ENCODE measurements at places on chromosomes 3 and 15. TPM values are rescaled to one million over a fixed set of nuclear protein-coding genes. Genes with fewer than 3 reads are reported as not detected.

DNA sequence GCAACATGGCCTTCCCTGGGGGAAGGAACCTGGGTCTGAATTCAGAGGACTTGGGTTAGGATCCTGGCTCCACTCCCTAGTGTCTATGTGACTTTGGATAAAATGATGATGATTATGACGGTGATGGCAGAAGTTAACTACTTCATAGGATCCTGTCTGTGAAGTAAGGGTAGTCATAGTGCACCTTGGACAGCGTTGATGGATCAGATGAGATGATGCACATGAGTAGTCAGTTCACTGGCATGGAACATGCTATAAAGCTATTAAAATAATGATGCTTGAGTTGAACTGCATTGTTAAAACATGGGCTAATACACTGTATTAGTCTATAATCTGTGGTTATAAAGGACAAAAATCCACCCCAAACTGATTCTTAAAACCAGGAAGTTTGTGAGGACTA, 62.0 kb downstream of the EEFSEC start:
- no peak for DNase-seq

DNA sequence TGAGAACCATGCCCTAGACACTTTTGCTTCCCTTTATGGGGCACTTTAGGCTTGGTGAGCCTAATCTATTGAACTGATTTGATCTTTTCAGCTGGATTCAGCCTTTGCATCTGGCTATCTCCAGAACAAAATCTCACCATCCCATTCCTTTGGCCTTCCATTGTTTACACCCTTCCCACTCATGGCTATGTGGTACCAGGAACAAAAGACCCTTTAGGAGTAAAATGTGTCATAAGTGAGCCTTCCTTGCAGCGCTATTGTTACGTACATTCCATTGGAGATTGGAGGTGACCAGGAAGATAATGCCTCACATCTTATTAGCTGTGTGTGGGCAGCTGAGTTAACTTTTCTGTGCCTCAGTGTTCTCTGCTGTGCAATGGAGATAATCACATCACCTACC, 188.4 kb downstream of the SATB1 start:
- DNase-seq = no peak

GRCh38 chr15:59203008-59203407, 3.6 kb upstream of the LDHAL6B start:
- no peak for DNase-seq

DNA sequence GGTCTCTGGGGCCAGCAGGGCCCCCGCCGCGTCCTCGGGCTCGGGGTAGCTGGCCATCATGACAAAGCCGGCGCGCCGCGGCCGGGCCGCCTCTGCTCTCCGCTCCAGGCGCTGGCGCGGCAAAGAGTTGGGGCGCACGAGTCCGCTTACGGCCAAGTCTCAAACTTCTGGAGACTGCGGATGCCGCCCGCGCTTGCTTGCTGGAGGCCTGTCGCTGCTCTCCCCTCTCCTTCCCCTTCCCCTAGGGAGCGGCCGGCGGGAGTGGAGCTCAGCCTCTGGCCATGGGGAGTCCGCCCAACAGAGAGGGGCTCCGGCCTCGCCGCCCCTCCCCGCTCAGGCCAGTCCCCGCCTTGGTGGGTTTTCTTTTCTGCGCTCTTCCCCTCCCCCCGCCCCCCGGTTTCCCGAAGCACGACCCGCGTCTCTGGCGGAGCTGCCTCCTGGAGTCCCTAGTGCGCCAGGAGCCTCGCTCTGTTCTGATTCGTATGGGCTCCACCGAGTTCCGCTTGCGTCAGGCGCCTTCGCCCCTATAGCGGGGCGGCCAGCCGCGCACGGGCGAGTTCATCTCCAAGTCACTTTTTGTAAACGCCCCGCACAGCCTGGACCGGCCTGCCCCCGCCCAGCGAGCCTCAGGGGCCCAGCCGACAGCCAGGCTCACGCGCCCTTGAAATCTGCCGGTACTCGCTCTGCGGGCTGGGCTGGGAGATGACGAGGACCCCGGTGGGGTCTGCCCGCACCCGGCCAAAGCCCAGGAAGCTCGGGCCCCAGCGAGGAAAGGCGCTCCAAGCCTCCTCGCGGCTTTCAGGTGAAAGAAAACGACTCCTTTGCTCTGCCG, at the start of the genes FOXL2 and FOXL2NB:
TSS of gene FOXL2 (minus strand) at position 475 of the 832 bp plus-strand sequence. CDS start at position 60, 415 bp downstream.
TSS of gene FOXL2NB (plus strand) at position 555 of the 832 bp plus-strand sequence. CDS start at position 703, 148 bp downstream.
- DNase-seq = peak; percentile 35

DNA sequence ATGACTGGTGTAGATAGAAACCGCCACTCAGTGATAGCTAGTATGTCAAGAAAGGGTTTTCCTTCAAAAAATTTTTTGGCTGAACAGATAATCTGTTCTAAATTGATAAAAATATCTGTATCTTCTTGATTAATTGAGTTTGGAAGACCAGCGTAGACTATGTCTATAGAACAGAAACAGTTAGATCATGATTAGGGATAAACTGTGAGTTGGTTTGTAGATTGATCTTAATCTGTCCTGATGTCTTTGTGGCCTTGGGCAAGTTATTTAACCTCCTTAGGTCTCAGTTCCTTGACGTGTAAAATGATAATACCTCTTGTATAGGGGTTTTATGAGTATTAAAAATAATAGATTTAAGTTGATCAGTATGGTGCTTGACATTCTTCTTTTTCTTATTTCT, 4.7 kb downstream of the NFKBIZ start:
- DNase-seq = no peak

DNA sequence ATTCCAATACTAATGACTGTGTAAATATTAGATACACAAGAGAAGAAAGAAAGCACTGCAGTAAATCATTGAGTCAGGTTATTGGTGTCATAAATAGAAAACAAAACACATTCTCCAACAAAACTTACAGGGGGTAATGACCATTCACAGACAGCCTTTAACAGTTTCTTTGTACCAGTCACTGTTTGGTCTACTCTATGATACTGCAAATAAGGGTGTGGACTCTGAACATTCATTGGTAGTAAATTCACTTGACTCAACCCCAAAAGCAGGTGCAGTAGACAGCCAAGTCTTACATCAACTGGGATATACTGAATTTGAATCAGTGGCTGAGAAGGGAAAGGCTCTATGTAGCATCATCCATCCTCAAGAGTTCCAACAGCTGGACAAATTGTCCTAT, 463.5 kb downstream of the FOXP1 start:
- no peak for DNase-seq

GRCh38 chr15:45862034-45862433, 227.2 kb downstream of the SQOR start:
- DNase-seq = no peak

DNA sequence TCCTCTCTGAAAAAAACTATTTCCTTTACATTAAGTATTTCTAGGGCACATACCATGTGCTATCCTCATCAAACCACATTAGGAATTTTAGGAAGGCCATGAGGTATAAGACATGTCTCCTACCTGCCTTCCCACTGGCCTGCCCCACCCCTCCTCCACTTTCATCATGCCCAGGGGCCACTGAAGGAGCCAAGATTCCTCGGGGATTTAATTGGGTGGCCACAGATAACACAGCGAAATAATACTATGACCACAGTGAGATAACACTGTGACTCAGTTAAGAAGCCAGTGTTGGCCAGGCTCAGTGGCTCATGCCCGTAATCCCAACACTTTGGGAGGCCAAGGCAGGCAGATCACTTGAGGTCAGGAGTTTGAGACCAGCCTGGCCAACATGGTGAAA, 9.8 kb upstream of the BMF start:
- DNase-seq = no peak

- DNase-seq = no peak
Measured at GRCh38 chr3:17478673-17479072, 263.8 kb downstream of the TBC1D5 start.

DNA sequence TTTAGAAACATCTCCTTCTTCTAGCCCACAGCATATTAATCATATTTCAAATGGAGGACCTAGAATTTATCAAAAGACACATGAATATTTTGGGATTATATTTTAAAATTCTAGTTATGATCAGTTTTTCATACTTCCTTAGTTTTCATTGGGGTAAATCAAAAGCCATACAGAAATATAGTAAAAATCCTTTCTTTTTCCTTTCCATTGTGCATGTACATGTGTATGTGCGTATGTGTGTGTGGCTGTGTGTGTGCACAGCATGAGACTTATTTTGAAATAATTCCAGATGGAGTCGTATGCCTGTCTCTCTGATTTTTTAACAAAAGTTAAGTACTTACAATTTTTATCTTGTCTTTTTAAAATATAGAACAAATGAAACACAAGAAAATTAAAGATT, 94.5 kb downstream of the ARPP21 start:
- DNase-seq = no peak

DNA sequence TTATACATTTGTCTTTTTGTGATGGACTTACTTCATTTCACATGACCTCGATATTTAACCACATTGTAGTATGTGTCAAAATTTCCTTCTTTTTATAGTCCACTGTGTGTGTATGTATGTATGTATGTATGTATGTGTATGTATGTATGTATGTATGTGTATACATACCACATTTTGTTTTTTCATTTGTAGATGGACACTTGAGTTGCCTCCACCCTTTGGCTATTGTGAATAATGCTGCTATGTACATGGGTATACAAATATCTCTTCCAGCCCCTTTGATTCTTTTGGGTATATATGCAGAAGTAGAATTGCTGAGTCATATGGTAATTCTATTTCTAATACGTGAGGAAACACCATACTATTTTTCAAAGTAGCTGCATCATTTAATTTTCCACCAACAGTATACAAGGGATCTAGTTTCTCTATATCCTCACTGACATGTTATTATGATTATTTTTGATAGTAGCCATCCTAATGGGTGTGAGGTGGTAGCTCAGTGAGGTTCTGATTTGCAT, 228.2 kb downstream of the OPA1 start:
- no peak for DNase-seq

GRCh38 chr3:76646921-76647562, 392.9 kb upstream of the ROBO2 start:
- no peak for DNase-seq

GRCh38 chr15:29103824-29104565, 165.6 kb downstream of the NSMCE3 start:
- DNase-seq = no peak

- DNase-seq = no peak
Measured at GRCh38 chr15:91941871-91942658, 88.6 kb downstream of the SLCO3A1 start.

DNA sequence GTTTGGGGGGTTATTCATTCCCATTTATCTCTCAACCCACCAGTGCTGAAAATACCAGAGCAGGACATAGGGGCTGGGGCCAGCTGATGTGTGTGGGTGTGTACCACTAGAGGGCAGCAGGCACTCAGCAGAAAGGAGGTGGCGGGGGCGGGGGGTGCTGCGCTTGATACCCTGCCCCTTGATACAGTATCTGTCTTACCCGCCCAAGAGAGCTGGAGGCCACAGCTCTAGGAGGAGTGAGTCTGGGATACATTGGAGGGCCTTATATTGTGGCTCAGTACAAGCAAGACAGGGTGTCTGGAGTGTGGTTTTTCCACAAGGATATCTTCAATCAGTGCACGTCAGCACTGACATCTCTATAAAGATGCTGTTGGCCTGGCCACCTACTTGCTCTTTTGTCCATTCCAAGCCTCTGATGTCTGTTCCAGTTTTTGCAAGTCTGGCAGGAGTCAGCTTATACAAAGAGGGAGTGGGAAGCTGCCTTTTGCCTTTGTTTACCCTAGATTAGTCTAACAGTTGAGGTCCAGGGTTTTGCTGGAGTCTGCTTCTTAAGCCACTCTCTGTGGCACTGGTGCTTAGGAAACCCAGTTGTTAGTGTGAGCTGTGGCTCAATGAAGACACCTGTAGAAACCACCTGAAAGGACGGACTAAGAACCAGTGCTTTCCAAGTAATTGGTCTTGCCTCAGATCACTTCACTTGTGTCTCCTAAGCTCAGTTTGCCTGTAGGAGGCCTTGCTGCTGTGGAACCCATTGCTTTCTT, 1.5 kb upstream of the RBM15B start:
- DNase-seq = peak; percentile 65

- DNase-seq = no peak
Measured at GRCh38 chr3:12979151-12979946, 93.9 kb downstream of the IQSEC1 start.

DNA sequence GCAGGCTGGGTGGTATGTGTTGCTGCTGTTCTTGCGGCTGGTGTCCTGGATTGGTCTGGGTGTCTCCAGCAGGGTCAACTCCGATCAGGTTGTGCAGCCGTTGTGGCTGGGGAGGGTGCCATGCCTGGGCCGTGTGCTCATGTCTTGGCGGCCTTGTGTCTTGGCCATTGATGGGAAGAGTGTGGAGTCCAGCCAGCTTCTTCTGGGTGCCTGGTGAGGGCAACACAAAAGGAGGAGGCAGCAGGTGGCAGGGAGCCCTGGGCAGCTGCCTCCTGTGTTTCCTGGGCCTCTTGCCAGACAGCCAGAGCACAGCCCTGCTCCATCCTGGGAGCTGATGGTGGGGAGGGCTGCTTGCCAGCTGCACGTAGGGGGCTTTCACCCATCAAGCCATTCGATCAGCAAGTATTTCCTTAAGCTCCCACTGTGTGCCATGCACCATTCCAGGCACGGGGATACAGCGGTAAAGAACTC, 4.3 kb downstream of the CHAC1 start:
- peak; percentile 45 for DNase-seq

- DNase-seq = no peak
Measured at GRCh38 chr3:106392915-106393314, 524.1 kb upstream of the CBLB start.

- no peak for DNase-seq
Measured at GRCh38 chr3:135987661-135988060, 22.1 kb downstream of the PPP2R3A start.

DNA sequence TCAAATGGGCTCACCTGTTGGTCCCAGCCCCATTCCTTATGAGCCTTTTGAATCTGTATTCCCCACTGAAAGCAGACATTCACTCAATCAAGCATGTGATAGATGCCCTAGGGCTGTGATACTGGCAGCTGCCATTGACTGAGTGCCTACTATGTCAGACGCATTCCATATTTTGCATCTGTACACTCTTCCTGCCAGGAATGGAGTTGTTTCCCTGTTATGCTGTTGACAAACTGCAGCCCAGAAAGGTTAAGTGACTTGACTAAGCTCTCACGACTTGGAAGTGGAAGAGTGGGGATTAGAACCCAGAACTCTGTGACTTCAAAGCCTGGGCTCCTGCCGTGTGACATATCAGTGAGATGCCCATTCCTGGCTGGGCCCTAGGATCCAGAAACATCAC, 211.4 kb downstream of the RPLP1 start:
- DNase-seq = no peak

DNA sequence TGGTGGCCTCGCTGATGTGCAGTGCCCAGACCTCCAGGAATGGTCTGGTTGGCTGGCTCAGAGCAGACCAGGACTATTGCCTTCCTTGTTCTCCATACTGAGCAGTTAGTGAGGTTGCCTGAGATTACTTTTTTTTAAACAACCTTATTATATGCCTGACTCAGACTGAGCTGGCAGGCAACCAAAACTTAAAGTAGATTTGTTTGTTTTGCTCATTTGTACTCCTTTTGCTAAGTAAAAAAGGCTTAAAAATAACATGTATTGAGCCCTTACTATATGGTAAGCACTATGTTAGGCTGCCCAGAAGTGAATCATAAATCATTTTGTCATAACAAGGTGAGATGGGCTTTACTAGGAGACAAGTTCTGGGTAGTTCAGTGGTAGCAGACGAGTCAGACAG, 92.4 kb downstream of the GHSR start:
- peak; percentile 47 for DNase-seq

The CSTA gene
- total RNA-seq = not detected

The AADACL2 gene
- total RNA-seq = not detected

The CD200R1L gene
- not detected for total RNA-seq

The CDHR4 gene
- not detected for total RNA-seq

The PGBD4 gene
- 2.5 TPM for total RNA-seq

The GABRB3 gene
- 5.2 TPM for total RNA-seq

The RPL39L gene
- total RNA-seq = 10.3 TPM

The CCDC13 gene
- total RNA-seq = 0.34 TPM

All from SJCRH30 (cell line).